Omental fat pad (tissue), 4 donors: ENCODE measurements at places on chromosomes 16 and 17. TPM values are rescaled to one million over a fixed set of nuclear protein-coding genes. Genes with fewer than 3 reads are reported as not detected.

The OR2C1 gene
- total RNA-seq: not detected

The CCL4L2 gene
- total RNA-seq: 3.2 TPM

The ZNF629 gene
- 9.7 TPM for total RNA-seq

The IL21R gene
- total RNA-seq: not detected

The CRYM gene
- total RNA-seq: not detected

The AGRP gene
- not detected for total RNA-seq

The ASGR2 gene
- 3.1 TPM for total RNA-seq

The GRB7 gene
- total RNA-seq: not detected

The C17orf113 gene
- 0.09 TPM for total RNA-seq

The KRTAP1-5 gene
- total RNA-seq: not detected

The KLHL11 gene
- total RNA-seq: 18.6 TPM
